ENCODE measurements at places on chromosomes 4 and X.

DNA sequence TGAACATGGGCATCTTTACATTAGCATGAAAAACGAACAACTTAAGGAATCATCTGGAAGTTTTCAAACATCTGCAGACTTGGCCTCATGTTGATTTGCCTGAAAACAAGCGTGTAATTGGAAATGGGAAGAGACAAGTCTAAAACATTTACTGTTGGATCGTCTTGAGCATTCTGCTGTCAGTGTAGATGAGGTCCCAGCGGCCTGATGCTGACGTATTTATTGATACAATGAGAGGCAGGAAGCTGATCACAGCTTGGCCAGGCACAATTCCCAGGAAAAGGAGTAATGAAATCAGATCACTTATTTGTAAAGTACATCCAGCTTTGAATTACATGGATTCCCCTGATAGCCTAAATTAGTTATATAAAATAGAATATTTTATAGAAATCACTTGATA lies 210.6 kb downstream of the CLCN4 start:
- no peak for DNase-seq

GRCh38 chr4:8709729-8710360 lies 117.3 kb downstream of the CPZ start:
- peak; percentile 61 for DNase-seq

DNA sequence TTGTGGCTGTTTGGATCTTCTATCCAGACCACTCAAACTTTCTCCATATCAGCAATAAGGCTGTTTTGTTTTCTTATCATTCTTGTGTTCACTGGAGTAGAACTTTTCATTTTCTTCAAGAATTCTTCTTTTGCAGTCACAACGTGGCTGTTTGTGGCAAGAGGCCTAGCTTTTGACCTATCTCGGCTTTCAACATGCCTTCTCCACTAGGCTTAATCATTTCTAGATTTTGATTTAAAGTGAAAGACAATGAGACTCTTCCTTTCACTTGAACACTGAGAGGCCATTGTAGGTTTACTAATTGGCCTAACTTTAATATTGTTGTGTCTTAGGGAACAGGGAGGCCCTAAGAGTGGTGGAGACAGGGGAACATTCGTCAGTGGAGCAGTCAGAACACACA lies 19.1 kb downstream of the FGF2 start:
- no peak for DNase-seq

DNA sequence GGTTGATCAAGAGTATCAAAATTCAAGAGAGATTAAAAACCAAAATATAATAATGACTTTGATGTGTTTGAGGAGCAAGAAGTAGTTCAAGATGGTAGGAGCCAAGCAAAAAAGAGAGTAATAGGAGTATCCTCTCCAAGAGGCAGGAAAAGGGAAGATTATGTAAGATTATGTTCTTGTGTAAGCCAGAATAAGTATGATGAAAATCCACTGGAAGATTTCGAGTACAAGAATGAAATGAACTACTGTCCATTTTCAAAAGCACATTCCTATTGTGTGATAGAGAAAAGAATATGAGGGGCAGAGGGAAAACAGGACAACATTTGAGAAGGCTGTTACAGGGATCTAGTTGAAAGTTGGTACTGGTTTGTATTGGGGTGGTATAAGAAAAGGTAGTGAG lies 659.6 kb upstream of the INTU start:
- DNase-seq, result no peak

DNA sequence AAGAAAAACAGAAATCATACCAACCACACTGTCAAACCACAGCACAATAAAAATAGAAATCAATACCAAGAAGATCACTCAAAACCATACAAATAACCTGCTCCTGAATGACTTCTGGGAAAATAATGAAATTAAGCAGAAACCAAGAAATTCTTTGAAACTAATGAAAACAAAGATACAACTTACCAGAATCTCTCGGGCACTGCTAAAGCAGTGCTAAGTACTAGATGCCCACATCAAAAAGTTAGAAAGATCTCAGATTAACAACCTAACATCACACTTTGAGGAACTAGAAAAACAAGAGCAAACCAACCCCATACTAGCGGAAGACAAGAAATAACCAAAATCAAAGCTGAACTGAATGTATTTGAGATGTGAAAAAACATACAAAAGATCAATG lies 33.2 kb downstream of the AWAT2 start:
- no peak for DNase-seq

DNA sequence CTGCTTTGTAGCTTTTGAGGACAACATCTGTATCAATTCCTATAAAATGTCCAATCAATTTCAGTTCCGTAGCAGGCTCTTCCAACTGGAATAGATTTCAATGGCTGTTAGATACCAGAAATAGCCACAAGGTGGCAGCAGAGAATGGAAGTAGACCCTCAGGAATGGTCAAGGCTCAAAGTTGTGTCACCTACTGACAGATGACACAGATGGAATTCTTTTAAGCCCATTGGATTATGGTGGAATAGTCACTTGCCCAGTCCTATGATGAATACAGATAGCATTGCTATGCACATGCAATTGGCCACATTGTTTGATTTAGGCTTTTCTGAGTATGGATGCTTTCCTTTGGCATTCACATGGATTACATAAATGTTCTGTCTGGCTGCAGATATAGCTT lies 130.4 kb upstream of the RADX start:
- DNase-seq, result peak; percentile 56

DNA sequence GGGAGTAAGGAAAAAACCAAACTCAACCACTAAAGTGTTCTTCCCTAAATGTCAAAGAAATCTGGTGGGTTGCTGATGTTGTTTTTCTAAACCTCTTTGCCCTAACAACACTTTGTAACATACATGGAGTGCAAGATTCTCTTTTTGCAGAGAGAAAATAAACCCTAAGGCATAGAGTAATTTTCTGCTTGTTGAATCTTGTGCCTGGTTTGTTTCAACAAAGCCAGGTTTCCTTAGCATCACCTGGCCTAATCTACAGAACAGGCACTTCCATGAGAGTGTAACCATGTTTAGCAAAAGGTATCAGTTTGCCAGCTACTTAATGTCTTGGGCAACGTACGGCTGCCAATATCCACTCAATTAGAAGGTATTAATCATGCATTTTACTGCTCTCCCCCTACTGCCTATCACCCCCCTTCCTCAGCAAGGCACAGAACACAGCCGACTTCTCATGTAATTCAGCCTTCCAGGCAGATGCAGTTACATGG lies 219.2 kb downstream of the MAML3 start:
- no peak for DNase-seq

DNA sequence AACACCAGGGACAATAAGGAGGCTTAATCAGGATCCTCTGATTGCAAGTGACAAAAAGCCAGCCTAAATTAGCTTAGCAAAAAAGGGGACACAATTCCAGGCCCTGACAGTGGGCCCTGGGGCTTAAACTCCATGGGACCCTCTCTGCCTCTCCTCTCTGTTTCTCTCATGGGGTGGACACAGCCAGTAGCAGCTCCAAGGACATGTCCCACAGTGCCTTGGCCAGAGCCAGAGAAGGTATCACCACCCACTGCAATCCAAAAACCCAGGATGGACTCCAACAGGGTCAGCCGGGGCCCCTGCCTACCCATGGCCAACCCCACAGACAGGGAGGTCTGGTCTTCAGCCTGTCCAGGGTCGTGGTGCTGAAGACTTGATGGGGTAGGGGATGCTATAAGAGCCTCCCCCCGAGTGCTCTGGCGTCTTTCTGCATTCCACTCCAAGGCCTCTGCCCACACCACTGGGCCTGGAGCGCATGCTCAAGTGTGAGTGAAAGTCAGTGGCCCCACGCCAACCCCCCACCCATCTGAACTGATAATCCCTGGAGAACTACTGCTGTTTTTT lies 19.7 kb upstream of the PPP2R2C start:
- no peak for DNase-seq

GRCh38 chr4:69708211-69708610 lies 52.2 kb downstream of the SULT1B1 start:
- no peak for DNase-seq

- no peak for DNase-seq
Measured at GRCh38 chrX:54978448-54978847, 15.5 kb downstream of the PFKFB1 start.

DNA sequence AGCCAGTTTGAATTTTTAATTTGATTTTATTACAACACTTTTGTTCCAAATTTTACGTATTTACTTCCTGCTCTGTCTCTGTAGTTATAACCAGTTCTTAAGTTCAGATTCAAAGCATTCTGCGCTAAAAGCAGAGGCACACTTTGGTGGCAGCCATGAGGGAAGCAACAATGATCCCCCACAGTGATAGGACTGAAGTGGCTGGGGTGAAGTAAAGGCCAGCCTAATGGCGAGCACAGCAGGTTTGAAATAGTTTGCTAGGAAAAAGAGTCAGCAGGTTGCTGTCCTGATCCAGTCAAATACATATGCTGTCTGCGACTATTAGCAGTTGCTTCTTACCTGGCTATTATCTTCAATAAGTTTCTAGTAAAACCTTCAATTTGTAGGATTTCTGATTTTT lies 176.3 kb downstream of the RPA4 start:
- DNase-seq, result no peak

DNA sequence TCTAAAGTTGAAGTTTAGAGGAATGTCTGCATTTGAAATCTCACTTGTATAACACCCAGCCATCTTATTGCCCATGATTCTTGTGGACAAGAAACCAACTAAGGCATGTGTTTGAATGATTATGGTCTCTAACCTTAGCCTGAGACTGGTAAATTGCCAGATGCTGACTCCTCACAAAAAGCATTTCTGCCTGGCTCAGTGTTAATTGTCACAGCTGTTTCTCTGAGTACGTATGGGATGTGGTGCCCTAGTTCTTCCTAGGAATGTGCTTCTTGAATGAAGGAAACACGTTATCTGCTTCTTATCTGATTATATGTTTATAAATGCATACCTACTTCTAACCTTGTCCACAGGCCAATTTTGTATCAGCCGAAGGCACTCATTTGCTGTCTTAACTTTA lies 63.1 kb upstream of the NDP start:
- DNase-seq, result no peak

- DNase-seq, result peak; percentile 76
Measured at GRCh38 chr4:54099748-54100574, at the start of gene GSX2. TSS of gene GSX2 (plus strand) at chr4:54100163. CDS start at chr4:54100345, 182 bp downstream.

DNA sequence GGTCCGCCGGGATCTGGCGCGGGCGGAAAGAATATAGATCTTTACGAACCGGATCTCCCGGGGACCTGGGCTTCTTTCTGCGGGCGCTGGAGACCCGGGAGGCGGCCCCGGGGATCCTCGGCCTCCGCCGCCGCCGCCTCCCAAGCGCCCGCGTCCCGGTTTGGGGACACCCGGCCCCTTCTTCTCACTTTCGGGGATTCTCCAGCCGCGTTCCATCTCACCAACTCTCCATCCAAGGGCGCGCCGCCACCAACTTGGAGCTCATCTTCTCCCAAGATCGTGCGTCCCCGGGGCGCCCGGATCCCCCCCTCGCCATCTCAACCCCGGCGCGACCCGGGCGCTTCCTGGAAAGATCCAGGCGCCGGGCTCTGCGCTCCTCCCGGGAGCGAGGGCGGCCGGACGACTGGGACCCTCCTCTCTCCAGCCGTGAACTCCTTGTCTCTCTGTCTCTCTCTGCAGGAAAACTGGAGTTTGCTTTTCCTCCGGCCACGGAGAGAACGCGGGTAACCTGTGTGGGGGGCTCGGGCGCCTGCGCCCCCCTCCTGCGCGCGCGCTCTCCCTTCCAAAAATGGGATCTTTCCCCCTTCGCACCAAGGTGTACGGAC lies 482 bp upstream of the SHOX start:
- DNase-seq, result peak; percentile 46

- no peak for DNase-seq
Measured at GRCh38 chr4:172619218-172619617, 549.4 kb upstream of the GALNT7 start.

DNA sequence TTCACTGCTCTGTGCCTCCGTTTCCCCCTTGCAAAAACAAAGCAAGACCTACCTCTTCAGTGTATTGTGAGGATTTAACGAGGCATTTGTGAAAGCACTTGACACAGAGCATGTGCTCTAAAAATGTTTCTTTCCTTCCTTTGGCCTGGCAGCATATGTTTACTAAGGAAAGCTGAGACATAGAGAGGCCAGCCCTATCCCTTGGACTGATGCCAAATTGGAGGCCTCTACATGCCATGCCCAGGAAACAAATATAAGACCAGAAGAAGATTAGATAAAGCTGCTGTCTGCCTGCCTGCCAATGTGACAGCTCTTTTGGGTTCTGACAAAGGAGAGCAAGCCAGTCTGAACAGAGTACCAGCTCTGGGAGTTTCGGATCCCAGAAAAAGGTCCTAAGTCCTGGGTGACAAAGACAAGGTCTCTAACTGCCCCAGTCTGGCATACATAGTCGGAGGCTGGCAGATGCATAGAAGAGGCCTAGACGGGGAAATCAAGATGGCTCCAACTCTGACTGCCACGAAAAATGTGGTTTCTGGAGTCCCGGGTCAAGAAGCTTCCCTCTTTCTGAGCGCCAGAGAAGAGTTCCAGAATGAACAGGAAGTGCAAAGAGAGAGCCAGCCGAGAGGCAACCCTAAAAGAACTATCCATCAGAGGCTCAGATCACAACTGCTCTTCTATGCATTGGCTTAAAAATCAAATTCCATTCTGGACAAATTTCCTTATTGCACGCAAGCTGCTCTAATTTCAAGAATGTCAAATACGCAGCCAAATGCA lies 25.8 kb downstream of the OTUD6A start:
- DNase-seq, result no peak

- DNase-seq, result no peak
Measured at GRCh38 chrX:140040386-140040785, 75.1 kb upstream of the CXorf66 start.

GRCh38 chr4:145840162-145840768 lies 98.4 kb downstream of the ZNF827 start:
- no peak for DNase-seq

DNA sequence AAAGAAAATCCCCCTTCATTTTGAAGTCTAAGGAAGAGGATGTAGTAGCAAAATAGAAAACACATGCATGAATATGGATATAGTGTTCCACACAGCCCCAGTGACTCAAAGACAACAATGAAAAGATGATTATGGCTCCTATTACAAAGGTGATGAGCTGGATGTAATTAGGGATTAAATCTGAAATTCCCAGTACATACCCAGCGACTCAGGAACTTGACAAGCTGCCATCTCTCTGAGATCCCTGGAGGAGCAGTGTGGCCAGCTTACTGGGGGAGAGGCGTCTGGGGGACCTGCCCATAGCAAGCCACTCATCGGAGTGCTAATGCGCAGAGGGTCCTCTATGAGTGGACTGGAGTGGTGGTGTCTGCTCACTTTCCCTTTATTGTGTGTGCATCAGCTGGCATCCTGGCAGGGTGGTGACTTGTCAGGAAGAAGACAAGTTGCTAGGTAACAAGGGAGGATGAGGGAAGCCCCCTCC lies 42.7 kb upstream of the MGST2 start:
- peak; percentile 44 for DNase-seq

DNA sequence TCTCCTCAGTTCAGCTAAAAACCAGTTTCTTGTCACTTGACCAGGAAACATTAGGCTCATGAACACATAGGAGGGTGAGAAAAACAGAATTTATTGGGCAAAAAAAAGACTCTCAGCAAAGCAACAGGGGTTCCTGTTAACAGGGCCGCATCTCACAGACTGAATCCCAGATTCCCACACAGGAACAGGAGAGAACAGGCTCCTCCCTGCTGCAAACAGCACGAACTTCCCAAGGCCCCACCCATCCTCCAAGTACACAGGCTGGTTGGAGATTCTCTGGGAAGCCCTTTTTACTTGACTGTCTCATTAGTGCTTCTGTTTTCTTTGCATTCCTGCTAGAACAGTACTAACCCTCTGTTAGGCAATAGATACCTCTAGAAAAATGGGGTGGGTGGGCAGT lies 52.4 kb upstream of the IL21 start:
- no peak for DNase-seq

- no peak for DNase-seq
Measured at GRCh38 chrX:115573185-115573584, 12.2 kb downstream of the PLS3 start.

- DNase-seq, result no peak
Measured at GRCh38 chrX:153640736-153641575, 6.0 kb upstream of the DUSP9 start.

GRCh38 chr4:54228961-54229501 lies at the start of gene PDGFRA:
TSS of gene PDGFRA (plus strand) at chr4:54229293. CDS start at chr4:54258769, 29,476 bp downstream.
- DNase-seq, result peak; percentile 23

Measured in retina (tissue), 1 donor.